ENCODE measurements at places on chromosomes 6 and 20.

GRCh38 chr6:39300739-39301138, 13.5 kb downstream of the KCNK17 start:
- DNase-seq: no peak

DNA sequence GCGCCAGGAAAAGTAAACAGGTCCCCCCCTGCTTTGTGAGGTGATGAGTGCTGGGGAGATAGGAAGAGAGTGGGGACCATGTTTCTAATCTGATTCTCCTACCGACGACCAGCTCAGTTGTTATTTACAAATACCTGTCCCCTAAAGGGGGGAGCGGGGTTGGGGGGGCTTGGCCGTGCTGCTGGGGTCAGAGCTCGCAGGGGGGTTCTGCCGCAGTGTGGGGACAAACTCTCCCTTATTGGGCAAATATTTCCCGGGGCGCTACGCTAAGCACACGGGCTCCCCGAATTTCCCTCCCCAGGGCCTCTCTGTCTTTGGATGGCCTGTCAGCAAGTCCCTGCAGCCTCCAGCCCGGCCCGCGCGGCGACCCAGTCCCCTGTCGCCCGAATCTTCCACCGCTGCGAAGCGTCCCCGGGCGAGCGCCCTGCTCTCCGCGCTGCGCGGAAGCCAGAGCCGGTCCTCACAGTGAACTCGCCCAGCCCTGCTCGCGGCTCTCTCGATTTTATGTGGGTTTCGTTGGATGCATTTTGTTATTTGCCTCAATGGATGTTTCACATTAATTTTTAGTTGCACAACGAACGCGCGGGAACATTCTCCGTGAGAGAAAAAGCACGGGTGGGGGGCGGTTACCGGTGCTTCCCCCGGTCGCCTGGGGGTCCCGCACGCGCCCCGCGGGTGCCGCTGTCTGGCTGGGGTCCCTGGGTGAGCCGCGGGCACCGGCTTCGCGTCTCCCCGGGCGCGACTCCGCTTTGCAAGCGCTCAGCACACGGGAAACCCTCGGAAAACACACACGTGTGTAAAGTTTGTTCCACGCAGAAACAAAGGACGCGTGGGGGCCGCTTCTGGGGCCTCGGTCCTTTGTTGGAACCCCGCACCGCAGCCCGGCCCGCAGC, 1.5 kb upstream of the STX16 start:
- DNase-seq: peak; percentile 50

GRCh38 chr20:44112889-44113617, 73.9 kb downstream of the JPH2 start:
- DNase-seq: no peak

- no peak for DNase-seq
These were observed 35.3 kb downstream of the GNAS-AS1 start for GRCh38 chr20:58815448-58815847.

- DNase-seq: no peak
These were observed 102.3 kb downstream of the EDN3 start for GRCh38 chr20:59402681-59403080.

DNA sequence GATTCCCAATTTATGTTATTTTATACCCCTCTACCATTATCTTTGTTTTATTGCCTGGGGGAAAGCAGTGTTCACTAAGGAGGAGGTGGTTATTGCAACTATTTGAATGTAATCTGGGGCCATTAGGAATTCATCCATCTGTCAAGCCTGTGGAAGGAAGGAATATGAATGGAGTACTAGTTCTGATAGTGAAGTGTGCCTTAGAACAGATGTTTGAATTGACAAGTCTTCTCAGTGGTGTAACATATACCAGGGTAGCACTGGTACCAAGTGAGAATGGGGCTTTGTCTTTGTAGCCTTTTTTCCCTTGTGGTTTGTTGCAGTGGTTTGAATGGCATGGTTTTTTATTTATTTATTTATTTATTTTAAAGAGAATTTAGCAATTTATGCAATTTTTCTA, 27.9 kb upstream of the HDAC2 start:
- DNase-seq: no peak

All from stimulated activated CD4-positive, alpha-beta T cell treated with anti-CD3 and anti-CD28 coated beads, Interleukin-2, amount 100 ng/mL, for 24 hours (primary cell).